8988T (cell line): ENCODE measurements at places on chromosomes 5 and 9.

DNA sequence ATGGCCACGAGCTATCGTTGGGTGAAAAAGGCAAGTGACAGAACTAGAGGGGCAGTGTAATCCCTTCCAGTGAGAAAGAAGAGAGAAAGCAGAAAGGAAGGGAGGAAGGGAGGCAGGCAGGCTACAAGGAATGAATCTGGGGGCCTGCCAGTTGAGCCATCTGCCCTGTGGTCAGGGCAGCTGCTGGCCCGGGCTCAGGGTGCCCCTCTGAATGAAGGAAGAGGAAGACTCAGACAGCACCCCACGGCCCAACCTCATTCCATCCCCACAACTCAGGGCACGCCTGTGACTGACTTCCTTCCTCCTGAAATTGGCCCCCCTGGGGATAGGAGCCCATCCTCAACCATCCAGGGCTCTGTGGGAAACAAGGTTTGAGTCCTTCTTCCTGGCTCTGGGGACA lies 20.3 kb upstream of the FLT4 start:
- DNase-seq: no peak

- DNase-seq: no peak
These were observed 88.4 kb downstream of the ISL1 start for GRCh38 chr5:51471630-51472029.

DNA sequence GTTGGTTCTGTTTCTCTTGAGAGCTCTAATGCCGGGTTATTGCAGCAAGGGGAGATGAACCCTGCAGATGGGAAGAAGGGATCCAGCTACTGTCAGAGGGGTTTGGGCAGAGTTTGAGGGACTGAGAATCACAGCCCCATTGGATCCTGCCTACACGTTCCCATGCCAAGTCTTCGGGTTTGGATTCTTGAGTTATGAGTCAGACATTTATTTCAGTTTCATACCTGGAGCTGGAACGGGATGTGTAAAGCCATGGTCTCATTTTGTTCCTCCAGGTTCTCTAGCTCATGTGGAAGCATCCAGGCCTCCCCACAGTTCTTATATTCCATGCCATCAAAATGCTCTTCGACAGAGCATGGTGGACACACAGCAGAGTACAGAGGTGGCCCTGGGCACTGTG lies 275.4 kb upstream of the IRX4 start:
- no peak for DNase-seq

GRCh38 chr5:102450313-102450990 lies 48.3 kb downstream of the SLCO6A1 start:
- DNase-seq: no peak

DNA sequence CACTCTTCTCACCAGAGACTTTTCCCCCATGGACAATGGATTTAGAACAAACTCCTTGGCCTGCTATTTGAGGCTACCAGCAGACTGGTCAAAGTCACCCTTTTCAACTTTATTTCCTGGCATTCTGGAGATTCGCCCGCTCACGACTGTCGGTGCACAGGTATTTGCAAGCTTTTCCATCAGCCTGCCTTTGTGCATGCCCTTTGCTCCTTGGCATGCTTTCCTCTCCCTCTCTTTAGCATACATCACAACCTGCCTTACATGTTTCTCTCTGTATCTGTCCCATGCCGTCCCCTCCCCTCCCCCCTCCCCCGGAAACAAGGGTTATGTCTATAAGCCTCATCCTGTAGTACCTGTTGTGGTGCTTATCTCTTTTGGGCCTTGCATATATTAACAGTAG lies 257.1 kb downstream of the AOPEP start:
- no peak for DNase-seq

- DNase-seq: no peak
These were observed 277.2 kb upstream of the CDH9 start for GRCh38 chr5:27315363-27316270.

GRCh38 chr9:93587651-93588347 lies 11.4 kb downstream of the PHF2 start:
- DNase-seq: no peak

GRCh38 chr5:120735076-120735475 lies 271.0 kb downstream of the PRR16 start:
- no peak for DNase-seq

GRCh38 chr5:132225165-132226032 lies 2.3 kb downstream of the P4HA2 start:
- DNase-seq: no peak

- no peak for DNase-seq
These were observed 14.6 kb upstream of the STRBP start for GRCh38 chr9:123283048-123283408.

DNA sequence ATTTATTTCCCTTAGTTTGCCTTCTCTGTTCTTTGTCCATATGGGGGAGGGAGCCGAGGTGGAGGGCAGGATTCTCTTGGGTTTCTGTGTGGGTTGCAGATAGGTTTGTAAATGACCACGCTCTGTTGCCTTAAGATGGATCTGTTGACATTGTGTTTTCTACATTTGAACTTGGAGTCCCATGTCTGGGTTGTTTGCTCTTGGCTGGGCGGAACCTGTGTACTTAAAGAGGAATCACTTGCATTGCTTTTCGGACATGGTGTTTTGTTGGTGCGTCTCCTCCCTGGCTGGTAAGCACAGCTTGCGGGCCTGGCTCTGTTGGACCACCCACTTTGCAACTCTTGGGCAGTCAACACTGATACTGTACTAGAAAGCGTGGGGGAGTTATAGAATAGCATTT lies 45.9 kb downstream of the EHMT1 start:
- no peak for DNase-seq

DNA sequence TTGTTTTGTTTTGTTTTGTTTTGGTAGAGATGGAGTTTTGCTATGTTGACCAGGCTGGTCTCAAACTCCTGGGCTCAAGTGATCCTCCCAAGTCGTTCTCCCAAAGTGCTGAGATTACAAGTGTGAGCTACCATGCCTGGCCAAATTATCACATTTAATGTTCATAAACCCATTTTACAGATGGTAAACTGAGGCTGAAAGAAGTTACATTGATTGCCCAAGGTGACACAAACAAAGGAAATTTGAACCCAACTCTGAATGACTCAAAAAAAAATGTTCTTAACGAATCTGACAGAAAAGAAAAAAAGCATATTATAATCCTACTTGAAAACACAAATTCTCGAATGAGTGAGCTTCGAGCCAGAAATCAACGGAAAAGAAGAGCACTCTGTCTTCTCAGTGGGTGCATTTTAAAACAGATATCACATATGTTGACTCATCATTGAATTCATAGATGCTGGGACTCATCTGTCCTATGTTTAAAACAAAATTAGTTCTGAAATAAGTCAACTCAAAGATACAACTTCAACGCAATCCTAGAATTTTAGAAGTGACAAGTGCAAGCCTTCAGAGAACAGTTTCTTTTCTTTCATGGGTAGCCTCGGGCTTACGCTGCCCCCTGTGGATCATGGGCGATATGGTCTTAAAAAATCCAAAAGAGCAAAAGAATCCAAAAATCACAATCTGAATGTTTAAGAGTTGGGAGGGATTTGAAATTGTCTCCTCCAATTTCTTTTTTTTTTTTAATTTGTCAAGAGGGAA lies 28.4 kb downstream of the TIMD4 start:
- no peak for DNase-seq

DNA sequence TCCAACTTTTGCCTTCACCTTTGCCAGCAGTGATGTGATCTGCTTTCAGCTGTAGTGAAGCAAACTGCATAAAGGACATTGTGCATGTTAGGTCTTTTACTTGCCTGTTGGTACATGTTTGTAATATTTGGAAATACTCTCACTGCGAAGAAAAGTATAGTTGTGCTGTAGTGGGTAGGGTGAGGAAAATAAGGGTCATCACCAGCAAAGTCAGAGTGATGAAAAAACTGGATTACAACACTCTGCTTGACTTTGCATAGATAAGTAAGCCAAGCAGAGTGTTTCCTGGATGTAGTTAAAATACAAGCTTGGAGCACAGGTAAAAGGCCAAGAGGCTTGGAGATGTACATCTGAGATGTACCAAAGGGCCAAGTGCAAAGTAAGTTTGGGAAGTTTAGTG lies 16.7 kb downstream of the TGFBR1 start:
- DNase-seq: no peak

DNA sequence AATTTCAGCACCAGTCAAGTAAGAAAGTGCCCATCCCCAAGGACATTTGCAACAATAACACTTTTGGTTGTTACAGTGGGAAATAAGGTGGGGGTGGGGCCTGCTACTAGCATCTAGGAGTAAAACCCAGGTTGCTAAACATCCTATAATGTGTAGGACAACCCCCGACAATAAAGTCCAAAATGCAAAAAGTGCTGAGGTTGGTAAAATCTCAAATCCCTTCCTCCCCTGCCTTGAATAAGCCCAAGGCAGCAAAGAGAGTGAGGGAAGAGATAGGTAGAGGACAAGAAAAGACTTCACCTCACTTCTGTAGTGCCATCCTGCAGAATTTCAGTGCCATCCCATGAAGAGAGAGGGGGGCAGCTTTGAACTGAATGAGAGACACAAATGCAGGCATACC lies 117.5 kb upstream of the NIPBL start:
- no peak for DNase-seq

GRCh38 chr9:70421272-70422180 lies 7.1 kb upstream of the KLF9 start:
- no peak for DNase-seq

- no peak for DNase-seq
These were observed 3.7 kb downstream of the MRPL36 start for GRCh38 chr5:1795931-1796330.

- DNase-seq: no peak
These were observed 608.1 kb downstream of the PDE4D start for GRCh38 chr5:59285300-59286016.

DNA sequence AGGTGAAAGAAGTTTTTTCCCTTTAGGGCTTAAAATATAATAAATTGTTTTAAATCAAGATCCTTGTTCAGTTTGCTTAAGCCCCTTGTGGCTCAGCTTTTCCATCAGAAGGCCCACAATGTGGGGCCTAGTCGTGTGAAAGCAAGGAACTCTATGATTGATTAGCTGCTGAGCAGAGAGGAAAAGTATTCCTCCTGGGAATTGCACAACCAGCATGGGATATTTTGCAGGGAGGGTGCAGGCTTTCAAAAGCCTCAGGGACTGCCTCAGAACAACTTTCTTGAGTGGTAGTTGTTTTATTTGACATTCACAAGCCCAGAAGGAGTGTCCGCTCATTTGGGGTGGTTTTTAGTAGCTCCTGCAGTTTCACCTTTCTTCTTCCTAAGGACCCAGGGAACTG lies 19.8 kb downstream of the TTC23L start:
- DNase-seq: no peak

- DNase-seq: no peak
These were observed 96.9 kb downstream of the KCNN2 start for GRCh38 chr5:114458726-114459125.

DNA sequence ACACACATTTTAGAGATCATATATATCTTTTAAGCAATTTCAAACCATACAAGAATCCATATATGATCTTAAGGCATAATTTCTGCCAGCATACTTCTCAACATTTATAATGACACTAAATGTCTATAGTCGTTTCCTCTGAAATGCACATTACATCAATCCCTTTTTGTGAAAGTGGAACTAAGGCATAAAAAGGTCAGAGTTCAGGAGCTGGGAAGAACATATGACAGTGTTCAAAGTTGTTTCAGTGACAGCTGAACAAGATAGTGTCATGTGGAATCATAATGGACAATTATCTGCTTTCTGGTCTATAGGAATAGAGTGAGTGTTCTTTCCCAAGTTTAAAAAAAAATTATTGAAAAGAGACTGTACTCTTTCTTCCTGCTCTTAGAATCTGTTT lies 2.4 kb upstream of the MOB3B start:
- DNase-seq: no peak

GRCh38 chr5:146731909-146732659 lies 146.5 kb downstream of the PPP2R2B start:
- DNase-seq: no peak

DNA sequence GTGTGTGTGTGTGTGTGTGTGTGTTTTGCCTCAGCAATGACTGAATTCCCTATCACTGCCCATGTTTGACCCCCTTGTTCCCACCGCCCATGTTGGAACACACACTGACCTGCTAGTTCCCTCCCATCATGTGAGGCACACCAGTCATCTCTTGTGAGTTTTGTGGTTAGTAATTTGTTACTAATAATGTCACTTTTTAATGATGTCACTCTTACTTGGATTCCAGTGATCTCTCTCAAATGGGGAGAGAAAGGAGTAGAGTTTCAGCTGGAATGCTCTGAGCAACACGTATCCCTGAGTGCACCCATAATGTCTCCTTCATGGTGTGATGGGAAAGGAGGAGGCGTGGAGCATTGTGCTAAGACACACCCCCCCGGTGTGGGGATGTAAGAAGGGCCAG lies 172.6 kb downstream of the SH3GL2 start:
- DNase-seq: no peak

GRCh38 chr9:92534204-92534603 lies 1.6 kb downstream of the ECM2 start:
- DNase-seq: no peak

DNA sequence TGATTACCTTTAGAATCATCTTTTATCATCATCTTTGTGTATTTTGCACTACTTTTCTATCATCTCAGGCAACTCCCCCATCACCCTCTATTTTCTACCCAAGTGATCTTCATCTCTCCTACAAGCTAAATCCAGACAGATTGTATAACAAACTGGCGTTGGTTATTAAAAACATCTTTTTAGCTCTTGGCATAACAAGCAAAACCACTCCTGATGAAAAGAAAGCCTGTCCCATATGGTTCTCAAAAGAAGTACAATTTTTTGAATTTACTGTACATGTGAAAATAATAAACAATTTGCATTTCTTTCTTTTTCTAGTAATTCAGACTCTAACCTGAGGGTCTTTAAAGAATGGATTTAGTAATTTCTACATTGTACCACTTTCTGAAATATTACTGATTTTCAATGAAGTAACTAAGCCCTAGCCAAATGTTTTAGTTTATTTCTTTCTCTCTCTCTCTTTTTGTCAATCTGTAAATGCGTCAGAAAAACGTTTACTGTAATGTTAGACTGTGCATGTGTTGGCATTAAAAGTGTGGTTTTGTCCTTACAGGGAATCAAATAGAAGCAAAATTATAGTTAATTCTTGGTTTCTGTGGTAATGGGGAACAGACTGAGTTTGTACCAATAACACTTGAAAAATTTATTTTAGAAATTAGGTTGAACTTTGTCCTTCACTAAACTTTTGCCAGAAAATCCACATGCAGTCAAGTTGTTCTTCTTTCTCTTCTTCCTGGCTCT lies 52.5 kb upstream of the RPS23 start:
- no peak for DNase-seq

- DNase-seq: no peak
These were observed 7.4 kb upstream of the C5orf46 start for GRCh38 chr5:147913786-147914185.

GRCh38 chr9:107780960-107781359 lies 291.4 kb upstream of the KLF4 start:
- no peak for DNase-seq

GRCh38 chr5:9820691-9821449 lies 190.7 kb upstream of the TAS2R1 start:
- no peak for DNase-seq

GRCh38 chr5:140329739-140330481 lies 16.5 kb downstream of the HBEGF start:
- no peak for DNase-seq

DNA sequence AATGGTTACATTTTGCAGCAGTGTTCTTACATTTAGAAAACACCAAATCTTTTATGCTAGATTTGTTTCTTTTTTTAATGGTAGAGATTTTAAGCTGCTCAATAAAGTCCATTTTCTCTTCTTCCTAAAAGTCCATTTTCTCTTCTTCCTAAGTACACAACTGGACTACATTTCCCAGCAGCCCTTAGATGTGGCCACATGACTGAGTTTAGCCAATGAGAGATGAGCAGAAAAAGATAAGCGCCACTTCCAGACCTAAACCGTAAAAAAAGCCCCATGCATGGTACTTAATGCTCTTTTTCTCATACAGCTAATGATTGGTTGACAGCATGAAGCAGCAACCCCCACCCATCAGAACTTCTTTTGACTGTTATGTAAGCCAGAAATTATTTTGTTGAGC lies 206.7 kb downstream of the FAM114A2 start:
- no peak for DNase-seq
